ENCODE measurements at places on chromosomes 16 and 17.

DNA sequence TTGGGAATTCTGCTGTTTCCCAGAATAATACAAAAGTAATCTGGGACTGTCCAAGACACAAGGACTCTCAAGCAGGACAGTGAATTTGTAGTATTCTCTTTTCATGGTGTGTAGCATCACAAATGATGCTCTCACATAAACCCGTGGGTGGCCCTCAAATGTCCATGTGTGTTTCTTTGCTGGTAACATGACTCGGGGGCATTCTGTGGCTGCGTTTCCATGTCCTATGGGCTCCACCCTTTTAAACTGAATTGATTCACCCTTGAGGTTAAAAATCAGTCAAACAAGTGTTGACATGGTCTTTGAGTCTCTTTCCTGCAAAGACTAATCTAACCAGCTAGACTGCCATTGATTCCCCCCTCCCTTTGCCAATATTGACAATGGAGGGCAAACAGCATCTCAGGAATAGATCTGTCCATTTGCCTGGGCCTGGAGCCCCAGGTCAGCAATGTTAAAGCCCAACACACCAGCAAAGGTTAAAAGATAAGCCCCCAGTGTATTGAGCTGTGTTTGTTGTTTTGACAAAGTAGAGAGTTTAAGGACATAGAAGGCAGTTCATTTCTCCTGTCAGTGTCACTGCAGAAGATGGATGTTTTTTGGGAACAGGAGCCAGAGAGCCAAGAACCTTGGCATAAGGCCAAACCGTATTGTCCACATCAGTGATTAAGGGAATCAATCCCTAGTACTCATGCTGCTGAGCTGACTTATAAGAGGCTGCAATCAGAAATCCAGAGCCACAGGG lies 117.1 kb upstream of the COX10 start:
- no peak for DNase-seq

- DNase-seq: no peak
Observed at GRCh38 chr16:31085411-31085810, 3.3 kb downstream of the PRSS53 start.

DNA sequence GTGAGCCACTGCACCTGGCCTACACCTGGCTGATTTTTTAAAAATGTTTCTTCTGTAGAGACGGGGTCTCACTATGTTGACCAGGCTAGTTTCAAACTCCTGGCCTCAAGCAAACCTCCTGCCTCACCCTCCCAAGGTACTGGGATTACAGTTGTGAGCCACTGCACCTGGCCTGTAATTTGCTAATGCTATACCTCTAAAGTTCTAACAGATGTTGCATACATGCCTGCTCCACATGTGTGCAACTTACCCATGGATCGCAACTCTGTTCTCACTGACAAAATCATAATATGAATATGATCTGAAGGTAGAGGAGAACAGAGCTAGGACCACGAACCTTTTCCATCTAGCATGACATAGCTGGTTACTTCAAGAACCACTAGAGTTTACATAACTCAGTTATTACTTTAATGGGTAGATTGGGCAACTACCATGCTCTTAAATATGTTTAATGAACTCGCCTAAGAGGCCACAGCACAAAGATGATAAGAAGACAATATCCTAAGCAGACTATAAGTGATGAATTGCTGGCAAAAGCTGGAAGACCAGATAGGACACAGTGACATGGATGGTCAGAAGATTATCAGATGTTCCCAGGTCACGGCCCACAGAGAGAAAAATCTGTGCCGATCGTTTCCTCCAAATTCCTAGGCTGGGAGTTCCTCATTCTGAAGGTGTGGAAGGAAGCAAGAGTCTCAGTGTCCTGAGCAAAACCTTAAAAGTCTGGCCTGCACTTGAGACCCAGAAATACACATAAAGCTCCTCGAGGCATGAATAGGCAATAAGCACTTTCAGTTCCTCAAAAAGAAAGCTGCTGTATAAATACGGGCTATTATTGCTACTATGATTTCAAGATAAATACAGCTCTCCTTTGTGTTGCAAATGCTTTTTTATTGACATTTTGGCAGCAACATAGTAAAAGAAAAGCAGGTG lies 53.6 kb upstream of the ICAM2 start:
- peak; percentile 16 for DNase-seq

- DNase-seq: peak; percentile 80
Observed at GRCh38 chr16:2969545-2970521, 685 bp downstream of the PAQR4 start.

DNA sequence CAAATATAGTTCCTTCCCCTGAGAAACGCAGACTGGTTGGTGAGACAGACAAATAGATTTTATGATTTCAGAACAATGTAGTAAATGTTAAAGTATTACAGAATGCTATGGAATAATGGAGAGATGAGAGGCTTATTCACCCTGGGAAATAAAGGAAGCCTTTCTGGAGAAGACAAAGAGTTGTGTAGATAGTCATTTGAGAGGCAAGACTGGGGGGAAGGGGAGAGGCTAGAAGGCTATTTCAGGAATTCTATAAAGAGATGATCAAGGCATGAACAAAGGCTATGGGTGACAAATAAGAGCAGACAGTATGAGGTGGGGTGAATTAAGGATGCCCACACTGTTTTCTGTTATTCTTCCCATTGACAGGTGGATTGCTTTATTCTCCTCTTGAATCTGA lies 211.4 kb downstream of the GRIN2A start:
- DNase-seq: no peak

DNA sequence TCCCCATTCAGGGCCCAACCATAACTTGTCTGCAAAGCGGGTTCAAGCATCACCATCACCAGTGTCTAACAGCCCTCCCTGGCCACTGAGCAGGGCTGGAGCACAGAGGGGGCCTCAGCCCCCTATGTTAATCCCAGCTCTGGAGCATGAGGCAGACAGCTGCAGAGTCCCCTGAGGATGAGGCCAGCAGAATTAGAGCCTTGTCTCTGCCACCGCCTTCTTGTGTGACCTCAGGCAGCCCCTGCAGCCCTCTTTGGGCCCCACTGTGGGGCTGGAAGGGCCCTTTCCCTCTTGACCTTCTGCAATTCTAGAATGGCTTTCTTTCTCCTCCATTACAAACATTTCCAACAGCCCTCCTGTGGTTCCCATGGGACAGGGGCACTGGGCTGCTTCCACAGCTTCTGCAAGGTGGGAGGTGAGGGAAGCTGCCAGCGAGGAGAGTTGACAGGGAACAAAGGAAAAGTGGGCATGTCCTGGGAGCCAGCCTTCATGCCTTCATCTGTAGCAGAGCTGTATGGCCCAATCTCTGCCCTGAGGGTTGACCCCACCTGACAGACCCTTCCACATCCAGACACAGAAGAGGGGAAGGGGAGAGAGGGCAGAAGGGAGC lies 65.7 kb downstream of the TMEM132E start:
- DNase-seq: no peak

- DNase-seq: no peak
Observed at GRCh38 chr16:51337662-51338061, 186.6 kb upstream of the SALL1 start.

DNA sequence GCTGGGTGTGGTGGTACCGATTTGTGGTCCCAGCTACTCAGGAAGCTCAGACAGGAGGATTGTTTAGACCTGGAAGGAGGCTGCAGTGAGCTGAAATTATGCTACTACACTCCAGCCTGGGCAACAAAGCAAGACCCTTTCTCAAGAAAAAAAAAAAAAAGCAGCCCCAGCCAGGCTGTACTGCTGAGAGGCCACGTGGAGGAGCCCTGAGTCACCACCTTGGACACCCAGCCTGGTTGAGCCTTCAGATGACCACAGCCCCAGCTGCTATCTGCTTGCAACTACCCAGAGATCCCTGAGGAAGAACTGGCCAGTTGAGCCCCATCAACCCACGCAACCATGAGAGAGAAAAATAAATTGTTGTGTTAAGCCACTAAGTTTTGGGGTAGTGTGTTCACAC lies 23.6 kb upstream of the GPRC5C start:
- no peak for DNase-seq

DNA sequence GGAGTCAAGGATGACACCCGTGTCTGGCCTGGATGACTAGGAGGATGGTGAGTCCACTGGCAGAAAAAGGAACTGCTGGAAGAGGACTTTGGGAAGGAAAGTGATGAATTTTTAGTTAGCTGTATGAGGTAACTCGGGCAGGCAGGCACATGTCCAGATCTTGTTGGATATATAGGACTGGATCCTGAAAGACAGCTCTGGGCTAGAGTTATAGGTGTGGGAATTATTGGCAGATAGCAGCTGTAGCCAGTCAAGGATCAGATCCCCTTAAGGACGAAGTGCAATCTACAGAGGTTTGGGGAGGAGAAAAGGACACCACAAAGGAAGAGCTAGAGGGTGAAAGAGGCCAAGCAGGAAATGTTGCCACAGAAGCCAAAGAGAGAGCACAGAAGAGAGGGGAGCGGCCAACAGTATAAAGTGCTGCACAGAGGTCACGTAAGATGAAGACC lies 10.1 kb downstream of the CYB5D1 start:
- no peak for DNase-seq

- no peak for DNase-seq
Observed at GRCh38 chr16:80739523-80739922, 64.9 kb downstream of the CDYL2 start.

DNA sequence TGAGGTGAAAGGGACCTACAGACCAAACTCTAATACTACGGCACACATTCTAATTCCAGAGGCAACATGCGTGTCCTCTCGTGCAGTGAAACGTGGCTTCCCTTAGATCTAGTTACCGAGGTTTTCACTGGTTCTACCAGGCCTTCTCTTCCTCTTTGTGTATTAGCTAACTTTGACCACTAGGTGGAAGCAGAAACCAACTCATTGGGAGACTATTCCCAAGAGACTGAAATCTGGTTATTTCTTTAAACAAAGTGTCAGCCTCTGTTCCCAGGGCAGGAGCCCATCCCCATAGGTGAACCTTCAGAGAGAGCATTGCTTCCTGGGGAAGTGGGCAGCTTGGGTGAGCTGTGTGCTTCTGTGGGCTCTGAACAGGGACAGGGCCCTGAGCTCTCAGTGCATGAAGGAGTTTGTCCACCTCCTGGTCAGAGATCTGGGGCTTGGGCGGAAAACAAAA lies 19.7 kb upstream of the RCVRN start:
- DNase-seq: peak; percentile 75

DNA sequence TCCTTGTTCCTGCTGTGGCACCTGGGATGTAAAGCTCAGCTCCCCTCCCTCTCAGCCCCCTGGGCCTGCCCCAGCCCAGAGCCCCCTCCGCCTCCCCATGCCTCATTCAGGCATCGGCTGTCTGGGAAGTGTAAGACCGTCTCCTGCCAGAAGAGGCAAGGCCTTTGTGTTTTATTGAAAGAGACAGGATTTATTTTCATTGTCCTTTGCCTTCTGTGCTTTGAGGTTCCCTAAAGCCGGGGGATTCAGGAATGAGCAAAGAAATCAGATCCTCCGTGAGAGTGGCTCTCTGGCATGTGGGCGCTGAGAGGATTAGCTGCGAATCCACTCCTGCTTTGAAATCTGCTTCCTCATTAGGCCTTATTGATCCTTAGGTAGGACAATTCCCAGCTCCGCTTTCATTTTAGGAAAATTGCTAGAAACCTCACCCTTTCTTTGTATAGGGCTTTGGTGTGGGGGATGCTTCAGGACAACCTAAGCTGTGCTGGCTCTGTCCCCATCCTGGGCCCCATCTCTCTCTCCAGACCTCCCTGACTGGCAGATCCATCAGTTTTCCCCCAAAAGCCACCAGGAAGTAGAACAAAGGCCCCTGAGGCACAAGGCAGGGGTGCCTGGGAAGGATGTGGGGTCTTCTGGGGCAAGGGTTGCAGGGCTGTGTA lies 211.5 kb upstream of the TNRC6C start:
- DNase-seq: no peak

- DNase-seq: no peak
Observed at GRCh38 chr17:67281053-67281452, 36.1 kb upstream of the HELZ start.

DNA sequence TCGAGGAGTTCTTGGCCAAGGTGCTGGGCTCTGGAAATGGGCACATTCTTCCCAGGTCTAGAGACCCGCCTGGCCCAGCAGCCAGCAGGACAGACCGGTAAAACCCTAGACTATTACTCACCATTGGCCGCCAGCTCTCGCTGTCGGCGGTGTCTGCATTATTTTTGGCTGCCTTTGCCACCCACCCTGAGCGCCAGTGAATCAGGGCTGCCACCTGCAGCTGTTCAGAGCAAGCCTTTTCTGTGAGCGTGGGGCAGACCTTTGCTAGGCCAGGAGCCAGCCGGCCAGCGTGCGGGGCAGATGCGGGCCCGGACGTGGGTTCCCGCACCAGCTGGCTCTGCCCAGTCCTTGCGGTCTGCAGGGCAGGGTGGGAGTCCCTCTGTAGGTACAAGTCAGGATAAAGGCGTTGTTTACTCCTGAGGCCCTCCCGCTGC lies 15.8 kb upstream of the CLEC18A start:
- no peak for DNase-seq

- DNase-seq: no peak
Observed at GRCh38 chr16:4576008-4576407, 19.9 kb downstream of the C16orf96 start.

DNA sequence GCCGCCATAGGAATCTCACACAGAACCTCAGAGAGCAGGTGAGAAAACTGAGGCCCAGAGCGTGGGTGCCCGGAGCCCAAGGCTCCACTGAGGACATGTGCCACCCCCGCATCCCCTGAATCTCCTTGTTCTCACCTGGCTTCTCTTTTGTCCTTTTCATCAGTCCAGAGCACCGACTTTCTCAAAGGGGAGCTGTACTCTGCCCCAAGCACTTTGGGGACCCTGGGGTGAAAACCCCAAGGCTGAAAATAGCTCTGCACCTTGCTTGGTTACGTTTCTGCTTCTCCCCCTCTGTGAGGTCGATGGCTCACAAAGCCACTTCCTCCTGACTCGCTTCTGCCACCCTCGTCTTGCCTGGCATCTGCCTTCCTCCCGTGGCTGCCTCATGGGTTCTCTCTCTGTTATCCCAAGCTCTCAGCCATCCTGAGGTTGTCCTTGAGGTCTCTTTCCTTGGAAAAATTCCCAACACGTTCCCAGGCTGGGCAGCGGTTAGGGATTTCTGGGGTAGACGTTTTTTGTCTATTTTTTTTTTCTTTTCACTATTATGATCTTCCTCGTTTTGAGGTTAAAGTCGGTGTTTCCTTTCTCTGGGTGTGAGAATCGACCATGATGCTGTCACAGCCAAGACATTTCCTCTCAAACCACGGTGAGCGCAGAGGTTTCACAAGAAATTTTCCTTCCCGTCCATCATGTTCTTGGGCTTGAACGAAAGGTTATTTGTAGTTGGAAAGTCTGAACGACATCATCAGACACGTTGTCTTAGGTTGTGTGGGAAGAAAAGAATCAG lies 37.2 kb downstream of the IRF8 start:
- no peak for DNase-seq

Measured in hematopoietic multipotent progenitor cell treated with erythropoietin and hydrocortisone succinate and interleukin-3 and kit ligand, for 8 days (in vitro differentiated cells).